ENCODE measurements at places on chromosomes 1 and 21.

DNA sequence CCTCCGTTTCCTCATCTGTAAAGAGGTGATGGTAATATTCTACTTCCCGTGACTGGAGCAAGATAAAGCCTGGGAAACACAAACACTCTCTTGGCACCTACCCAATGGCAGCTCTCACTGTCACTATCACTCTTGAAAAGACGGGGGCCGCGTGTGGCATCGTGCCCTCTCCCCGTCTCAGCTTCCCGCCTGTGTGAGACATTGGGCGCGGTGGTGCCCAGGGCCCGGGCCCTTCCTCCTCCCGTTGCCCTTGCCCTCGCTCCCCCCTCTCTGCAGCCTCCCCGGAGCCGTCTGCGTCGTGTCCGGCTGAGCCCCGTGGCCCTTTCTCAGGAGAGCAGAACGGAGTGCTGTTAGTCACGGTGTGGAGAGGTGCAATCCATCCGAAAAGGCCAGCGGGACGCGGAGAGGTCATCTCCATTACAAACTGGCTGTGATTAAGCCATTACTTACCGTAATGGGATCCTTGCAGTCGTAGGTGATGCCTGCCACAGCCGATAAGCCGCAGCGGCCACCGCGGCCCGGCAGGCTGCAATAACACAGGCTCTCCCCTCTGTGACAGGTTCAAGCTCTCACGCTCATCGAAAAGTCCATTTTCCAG, 156.4 kb upstream of the ZC3H12A start:
- no peak for DNase-seq

DNA sequence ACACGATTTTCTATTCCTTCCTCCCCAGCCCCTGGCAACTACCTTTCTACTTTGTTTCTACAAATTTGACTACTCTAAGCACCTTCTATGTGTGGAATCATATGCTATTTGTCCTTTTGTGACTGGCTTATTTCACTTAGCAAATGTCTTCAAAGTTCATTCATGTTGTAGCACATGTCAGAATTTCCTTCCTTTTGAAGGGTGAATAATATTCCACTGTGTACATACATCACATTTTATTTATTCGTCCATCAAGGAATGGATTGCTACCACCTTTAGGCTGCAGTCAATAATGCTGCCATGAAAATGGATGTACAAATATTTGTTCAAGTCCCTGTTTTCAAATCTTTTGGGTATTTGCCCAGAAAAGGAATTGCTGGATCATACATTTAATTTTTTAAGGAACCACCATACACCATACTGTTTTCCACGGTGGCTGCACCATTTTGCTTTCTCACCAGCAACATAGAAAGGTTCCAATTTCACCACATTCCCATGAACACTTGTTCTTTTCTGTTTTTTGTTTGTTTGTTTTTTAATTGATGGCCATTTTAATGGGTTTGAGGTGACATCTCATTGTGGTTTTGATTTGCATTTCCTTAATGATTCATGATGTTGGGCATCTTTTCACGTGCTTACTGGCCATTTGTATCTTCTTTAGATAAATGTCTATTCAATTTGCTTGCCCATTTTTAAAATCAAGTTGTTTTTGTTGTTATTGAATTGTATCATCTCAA, 3.3 kb upstream of the PDZK1 start:
- no peak for DNase-seq

GRCh38 chr1:183327434-183328290, 90.5 kb downstream of the NMNAT2 start:
- no peak for DNase-seq

DNA sequence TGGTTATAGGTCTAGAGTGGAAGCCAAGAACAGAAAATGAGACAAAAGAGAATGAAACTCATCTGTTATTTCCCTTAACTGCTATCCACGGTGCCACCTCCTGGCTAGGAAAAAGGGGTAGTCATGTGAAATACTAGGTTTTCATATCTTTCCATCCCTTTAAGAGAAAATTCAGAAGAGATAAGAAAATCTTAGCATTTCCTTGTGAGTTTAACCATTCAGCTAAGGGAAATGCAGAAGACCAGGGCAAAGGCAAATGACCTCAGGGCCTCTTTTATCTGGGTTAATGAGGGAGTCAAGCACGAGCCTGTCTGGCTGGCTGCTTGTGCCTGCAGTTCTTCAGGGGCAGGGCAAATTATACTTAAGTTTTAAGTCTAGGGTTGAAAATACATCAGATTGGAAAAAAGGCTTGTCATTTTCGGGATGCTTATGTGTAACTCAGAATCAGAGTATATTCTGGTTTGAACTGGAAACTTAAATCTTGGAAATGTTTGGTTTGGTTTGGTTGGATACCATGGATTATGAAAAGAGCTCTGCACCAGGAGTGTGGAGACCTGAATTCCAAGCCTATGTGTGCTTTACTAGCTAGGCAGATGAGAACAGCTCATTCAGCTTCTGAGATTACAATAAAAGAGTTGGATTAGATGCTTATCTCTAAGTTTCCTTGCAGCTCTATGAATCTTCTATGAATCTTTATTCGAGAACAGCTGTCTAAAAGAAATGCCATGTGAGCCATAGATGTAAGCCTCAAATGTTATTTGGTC, 19.9 kb downstream of the NIBAN1 start:
- no peak for DNase-seq

GRCh38 chr1:193476748-193477147, 290.3 kb upstream of the B3GALT2 start:
- no peak for DNase-seq

- no peak for DNase-seq
These were observed 445.4 kb upstream of the NFIA start for GRCh38 chr1:60636946-60637345.

DNA sequence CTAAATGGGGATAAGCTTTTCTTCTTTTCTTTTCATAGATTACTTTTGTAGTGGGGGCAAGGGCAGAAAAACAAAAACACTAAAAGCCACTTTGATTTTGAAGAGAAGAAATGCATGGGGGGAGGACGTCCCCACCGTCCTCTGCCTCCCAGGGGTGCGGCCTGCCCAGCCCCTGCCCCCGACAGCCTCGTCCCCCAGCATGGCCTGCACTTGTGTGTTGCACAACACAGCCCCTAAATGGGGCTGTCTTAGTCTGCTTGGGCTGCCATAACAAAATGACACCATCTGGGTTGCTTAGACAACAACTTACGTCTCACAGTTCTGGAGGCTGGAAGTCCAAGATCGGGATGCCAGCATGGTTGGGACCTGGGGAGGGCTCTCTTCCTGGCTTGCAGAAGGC, 57.3 kb upstream of the TMEM51 start:
- DNase-seq, result no peak

DNA sequence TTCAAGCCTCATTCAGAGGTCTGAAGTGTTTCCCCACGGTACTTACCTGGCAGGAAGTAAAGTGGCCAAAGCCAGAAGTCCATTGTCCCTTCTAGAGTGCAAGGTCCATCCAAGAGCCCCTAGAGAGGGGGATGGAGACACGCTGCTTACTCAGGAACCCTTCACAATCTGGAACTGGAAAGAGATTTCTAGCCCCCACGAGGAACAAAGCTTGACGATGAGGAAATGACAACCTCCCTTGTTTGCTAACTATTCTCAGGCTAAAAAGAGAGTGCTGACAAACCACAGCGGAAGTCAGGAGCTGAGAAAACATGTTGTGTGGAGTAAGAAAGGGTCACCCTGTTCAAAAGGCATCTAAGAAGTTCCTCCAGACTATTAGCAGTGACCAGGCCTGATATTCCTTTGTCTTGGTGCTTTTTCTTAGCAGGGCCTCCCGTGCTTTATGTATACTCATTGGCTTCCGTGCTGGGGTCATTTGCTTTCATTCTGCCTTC, at the start of gene FCMR:
TSS of gene FCMR (minus strand) at position 170 of the 494 bp plus-strand sequence. CDS start at position 83, 87 bp downstream.
- DNase-seq, result no peak

DNA sequence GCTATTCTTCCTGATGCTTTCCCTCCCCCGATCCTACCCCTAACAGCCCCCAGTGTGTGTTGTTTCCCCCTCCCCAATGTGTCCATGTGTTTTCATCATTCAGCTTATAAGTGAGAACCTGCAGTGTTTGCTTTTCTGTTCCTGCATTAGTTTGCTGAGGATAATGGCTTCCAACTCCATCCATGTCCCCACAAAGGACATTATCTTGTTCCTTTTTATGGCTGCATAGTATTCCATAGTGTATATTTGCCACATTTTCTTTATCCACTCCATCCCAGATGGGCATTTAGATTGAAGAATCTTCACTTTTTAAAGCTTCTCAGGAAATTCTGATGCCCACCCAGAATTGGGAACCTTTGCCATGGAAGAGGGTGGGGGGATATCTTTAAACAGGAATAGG, 19.0 kb upstream of the SLC2A1 start:
- DNase-seq, result no peak

GRCh38 chr1:67771749-67772148, 61.5 kb downstream of the GNG12 start:
- DNase-seq, result no peak

DNA sequence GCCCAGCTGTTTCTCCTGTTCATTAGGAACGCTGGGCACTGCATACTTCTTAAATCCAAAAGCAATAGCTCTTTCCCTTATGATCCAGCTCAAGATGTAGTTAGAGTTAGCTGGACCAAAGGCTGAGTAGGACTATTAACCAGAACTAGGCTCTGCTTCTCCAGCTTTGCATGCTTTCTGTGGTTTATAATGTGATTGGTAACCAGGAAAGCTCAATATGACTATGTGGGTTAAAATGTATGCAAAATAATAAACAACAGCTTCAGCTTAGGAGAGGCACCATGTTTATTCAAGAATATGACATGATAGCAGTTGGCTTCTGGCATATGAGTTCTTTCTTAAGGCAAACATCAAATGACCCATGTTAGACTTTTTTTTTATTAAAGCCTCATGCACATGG, 73.8 kb downstream of the LYPLAL1 start:
- no peak for DNase-seq

DNA sequence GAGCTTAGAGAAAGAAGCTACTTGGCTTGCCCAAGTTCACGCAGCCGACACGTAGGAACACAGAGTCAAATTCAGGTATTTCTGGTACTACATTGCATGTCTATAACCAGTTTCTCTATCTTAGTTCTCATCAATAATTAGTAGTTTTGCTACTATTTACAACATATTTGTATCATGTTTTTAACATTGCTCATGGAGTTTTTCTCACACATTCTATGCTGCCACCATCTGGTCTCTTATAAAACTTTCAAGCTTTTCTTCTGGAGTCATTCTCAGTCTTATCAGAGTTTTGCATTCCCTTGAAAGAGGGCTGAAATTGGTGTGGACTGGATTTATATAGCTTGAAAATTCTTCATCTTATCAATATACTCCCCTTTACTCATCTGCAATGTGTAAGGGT, 118.8 kb upstream of the PALMD start:
- no peak for DNase-seq

- no peak for DNase-seq
These were observed 164.5 kb upstream of the UBE2U start for GRCh38 chr1:64038965-64039364.

DNA sequence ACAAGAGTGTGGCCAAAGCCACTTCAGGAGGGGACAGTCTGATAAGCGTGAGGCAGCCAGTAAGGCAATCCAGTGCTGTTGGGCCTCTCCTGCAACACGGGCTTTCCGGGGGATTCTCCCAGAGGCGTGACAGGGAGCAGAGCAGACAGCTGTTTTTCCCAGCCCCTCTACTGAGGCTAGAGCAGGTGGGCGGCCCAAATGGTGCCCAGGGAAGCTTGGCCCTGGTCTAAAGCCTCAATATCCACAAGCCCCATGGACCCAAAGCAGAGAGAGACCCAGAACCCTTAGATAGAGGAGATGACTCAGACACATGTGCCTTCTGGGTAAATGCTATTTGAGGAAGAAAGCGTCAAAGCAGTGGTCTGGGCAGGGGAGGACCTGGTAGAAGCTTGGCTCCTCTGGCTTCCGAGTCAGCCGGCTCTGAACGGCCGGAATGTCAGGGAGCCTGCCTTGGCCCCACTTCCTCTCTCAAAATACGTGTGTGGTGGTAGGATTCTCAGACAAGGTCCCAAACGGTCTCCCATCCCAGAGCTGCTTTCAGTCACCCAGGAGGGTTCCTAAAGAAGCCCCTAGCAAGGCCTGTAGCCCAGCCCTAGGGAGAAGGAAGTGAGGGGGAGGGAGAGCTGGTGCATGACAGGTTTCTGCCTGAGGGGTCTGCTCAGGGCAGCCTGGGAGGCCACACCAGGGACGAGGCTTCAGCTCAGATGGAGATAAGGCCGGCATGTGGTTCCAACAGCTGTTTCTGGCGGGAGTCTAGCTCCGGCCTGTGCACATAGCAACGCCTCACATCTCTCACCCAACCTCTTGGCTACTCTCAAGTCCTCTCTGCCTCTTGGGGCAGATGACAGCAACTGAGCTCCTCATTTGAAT, 28.8 kb downstream of the PIK3C2B start:
- no peak for DNase-seq

- DNase-seq, result no peak
These were observed 371.1 kb upstream of the C1orf87 start for GRCh38 chr1:60444680-60445079.

GRCh38 chr1:110118636-110119396, 6.6 kb downstream of the UBL4B start:
- DNase-seq, result no peak

DNA sequence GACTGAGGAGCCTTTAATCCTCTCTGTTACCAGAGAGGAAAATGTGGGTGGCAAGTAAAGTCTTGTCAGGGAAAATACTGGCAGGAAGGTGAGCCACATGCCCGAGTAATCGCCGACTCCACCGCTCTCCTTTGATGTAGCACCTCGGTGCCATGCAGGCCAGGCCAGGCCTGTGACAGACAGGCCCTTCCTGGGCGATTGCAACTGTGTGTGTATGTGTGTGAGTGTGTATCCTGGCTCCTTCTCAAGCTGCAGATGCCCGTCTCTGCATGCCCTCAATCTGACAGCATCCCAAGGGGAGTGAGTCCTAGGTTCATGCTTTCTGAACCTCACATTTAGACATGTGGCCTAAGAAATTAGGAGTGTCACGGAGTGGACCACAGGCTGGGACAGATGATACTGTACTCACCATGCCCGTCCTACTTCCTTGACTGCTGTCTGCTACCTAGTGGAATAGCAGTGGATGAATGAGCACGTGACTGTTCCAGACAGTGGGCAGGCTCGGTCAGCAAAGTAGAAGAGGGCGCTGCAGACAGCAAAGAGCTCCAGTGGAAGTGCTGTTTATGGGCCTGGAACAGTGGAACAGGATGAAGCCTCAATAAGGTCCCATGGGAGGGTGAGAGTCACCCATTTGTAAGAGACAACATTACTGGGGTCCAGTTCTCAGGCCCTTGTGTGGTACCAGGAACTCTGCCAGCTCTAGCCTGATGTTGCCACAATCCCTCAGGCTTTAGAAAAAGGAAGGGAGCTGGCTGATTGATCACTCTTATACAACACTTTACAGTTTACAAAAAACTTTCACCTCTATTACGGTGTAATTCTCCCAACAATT, 25.3 kb downstream of the SERTAD4 start:
- DNase-seq, result no peak

DNA sequence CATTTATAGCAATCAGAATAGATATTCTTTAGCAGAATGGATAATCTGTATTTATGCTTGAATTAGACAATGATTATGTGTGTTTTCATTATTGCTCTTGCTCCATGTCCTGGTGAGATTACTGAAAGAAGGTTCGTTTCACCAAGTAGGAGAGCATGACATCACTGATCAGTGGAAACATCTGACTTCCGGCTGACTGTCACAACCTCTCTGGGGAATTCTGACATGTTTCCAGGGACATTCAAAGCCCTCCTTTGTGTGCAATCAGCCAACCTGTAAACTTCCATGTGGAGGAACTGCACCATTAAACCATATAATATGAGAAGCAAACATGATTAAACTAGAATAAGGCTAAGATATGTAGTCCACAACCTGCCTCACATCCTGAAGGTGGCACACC, 424.8 kb upstream of the ADGRL4 start:
- DNase-seq, result no peak

Data from NCI-H524 treated with DMSO at 0.1 percent for 48 hours (cell line).